RPMI7951 (cell line): ENCODE measurements at places on chromosomes 4 and X.

- DNase-seq: peak; percentile 42
Observed at GRCh38 chr4:12889054-12889453, 595.1 kb downstream of the RAB28 start.

- DNase-seq: no peak
Observed at GRCh38 chrX:152847281-152847680, 16.4 kb downstream of the NSDHL start.

- no peak for DNase-seq
Observed at GRCh38 chr4:187469627-187470026, 525.9 kb upstream of the ZFP42 start.

- no peak for DNase-seq
Observed at GRCh38 chr4:151671541-151672059, 89.2 kb downstream of the GATB start.

- DNase-seq: no peak
Observed at GRCh38 chr4:3502941-3503936, 29.0 kb downstream of the LRPAP1 start.

- DNase-seq: no peak
Observed at GRCh38 chrX:132776486-132777210, 181.8 kb downstream of the HS6ST2 start.

DNA sequence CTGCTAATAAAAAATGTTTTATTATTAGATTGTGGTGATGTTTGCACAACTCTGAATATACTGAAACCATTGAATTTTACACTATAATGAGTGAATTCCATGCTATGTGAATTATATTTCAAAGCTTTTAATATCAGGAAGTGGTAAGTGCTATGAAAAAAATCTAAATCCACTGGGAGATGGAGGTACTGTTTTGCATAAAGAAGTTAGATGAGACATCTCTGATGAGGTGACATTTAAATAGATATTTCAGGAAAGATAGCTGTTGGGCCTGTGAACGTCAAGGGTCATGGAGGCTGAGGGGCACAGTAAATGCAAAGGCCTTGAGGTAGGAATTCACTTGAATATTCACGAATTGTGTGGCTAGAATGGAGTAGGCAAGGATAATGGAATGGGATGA, 12.3 kb downstream of the DCUN1D4 start:
- DNase-seq: no peak

DNA sequence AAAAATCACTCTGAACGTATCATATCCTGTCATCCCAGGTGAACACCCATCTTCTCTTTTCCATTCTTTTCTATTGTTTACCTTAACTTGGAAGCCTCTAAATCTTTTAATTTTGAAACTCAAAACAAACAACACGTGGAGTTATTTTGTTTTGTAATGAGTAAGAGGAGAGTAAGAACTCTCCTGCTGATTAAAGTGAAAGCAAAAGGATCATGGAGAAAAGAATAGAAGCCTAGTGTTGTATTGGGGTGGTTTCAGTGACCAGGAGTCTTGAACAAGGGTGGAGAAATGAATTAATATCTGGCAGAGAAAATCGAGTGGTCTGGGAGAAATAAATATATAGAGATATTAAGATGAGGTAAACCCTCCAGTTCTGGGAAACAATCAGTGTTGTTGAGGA, 237.4 kb upstream of the UGT8 start:
- no peak for DNase-seq

DNA sequence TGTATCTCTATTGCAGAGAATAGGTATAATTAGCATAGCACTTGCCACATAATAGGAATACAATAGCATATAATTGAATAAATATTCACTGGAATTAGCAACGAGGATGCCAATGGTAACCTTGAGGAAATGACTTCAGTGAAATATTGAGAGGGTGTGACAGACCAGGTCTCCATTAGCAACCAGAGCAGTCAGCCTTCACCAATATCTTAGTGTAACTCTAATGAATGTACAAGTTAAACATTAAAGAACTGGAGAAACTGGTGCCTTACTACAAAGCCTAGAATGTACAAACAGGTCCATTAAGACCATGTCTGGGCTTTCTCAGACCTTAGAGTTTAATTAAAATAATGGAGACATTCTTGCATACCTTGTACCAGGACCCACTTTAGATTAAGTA, 143.0 kb downstream of the MAGEB17 start:
- no peak for DNase-seq

GRCh38 chr4:112564706-112565270, 48.8 kb upstream of the NEUROG2 start:
- DNase-seq: no peak

DNA sequence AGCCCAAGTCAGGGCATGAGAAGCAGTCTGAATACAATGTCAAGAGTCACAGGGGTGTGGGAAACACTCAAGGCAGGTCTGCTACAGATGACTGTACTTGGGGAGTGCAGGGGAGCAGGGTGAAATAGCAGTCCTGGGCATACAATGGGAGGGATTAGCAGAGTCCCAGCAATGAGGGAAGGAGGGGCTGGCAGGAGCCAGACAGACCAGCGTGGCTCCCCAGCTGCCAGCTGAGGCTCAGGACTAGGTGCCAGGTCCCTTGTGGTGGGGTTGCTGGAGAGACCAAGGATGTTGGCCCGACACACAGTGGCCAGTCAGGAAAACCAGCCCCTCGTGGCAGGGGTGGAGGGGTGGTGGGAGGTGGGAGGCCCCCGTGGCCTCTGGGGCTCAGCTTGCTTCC, 86.6 kb downstream of the RTL5 start:
- no peak for DNase-seq
